ENCODE measurements at places on chromosomes 12 and 14. TPM values are rescaled to one million over a fixed set of nuclear protein-coding genes. Genes with fewer than 3 reads are reported as not detected.

DNA sequence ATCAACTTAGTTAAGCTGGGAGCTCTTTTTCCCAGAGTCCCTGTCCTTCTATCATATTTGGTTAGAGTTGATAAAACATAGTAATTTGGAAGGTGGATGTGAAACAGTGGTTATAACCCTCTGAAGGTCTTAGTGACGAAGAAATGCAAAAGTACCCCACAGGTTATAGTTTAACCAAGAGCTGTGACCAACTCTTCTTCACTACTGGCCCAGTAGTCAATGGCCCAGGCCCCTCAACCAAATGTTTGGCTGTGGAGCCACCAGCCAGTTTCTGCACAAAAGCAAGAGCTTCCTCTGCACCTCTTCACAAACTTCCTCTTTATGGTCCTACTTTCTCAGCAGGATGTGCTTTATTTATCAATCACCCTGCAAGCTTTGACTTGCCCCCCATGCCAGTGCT, 132.6 kb downstream of the BMP4 start:
- no peaks in the 10 kb centered on the region for H3K36me3 ChIP-seq
- no peak for DNase-seq
- H3K27ac ChIP-seq, result no peak overlapping the region
- H3K4me3 ChIP-seq, result no peak overlapping the region
- no peaks in the 10 kb centered on the region for H3K4me1 ChIP-seq

BEGAIN gene
- 7.4 TPM for polyA plus RNA-seq

WSCD2 gene
- not detected for polyA plus RNA-seq

SALL2 gene
- polyA plus RNA-seq, result 6.2 TPM

DNA sequence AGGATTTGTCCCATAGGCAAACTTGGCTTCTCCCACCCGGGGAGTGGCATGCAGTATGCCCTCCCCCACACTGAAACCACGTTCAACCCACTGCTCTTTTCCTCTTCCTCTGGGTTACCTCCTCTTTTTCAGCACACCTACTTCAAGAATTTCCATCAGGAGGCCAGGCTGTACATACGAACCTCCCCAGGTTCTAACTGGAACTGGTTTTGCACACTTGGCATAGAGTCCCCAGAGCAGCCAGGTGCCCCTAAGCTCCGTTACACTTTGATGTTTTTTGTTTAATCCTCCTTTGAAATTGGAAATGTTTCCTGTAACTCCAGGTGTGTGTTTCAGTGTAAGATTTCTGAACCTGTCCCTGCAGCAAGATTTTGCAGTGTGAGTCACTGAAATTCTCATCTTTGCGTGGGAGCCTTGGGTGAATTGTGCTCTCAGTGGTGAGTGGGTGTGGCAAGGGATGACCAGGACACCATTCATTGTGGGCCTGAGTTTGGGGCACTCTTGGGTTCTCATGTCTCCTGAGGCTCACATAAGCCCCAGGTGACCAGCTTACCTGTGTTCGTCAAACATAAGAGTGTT, 18.2 kb downstream of the CD9 start:
- H3K27ac ChIP-seq, result no peak overlapping the region
- H3K4me1 ChIP-seq, result peaks cover 4% of the 10 kb centered on the region
- H3K4me3 ChIP-seq, result no peak overlapping the region
- no peak for DNase-seq
- H3K36me3 ChIP-seq, result no peaks in the 10 kb centered on the region

CLEC12A gene
- not detected for polyA plus RNA-seq

Data from small intestine (tissue), 16 donors.